ENCODE measurements at places on chromosomes 4 and X. TPM values are rescaled to one million over a fixed set of nuclear protein-coding genes. Genes with fewer than 3 reads are reported as not detected.

WDFY3 gene
- 110 TPM for total RNA-seq

RIPPLY1 gene
- not detected for total RNA-seq

MOB1B gene
- 13.6 TPM for total RNA-seq

KLHL13 gene
- total RNA-seq = 8.9 TPM

SMAD1 gene
- total RNA-seq = 34.3 TPM

SPACA5 gene
- total RNA-seq = not detected

SPATA4 gene
- 0.68 TPM for total RNA-seq

NPY2R gene
- total RNA-seq = 2.6 TPM

DNA sequence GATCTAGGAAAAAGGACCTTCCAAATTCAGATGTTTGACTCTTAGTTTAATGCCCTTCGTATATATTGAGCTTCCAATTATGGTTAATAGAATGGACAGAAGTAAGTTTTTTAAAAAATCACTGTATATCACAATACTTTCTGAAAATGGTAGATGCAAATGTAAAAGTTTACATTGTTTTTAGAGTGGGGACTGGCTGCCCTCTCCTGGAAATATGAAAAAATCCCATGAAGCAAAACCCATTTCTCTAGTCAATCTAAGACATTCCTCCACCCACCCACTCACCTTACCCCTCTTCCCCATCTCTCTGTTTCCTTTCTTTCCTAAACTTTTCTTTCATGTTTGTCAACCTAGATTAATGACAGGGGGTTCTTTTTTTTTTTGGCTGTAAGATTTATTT lies 134.5 kb downstream of the ARHGAP6 start:
- no peak overlapping the region for H3K27ac ChIP-seq
- no peaks in the 10 kb centered on the region for H3K27me3 ChIP-seq
- H3K36me3 ChIP-seq = no peaks in the 10 kb centered on the region
- H3K4me3 ChIP-seq = no peak overlapping the region
- peak; percentile 4 for DNase-seq

DNA sequence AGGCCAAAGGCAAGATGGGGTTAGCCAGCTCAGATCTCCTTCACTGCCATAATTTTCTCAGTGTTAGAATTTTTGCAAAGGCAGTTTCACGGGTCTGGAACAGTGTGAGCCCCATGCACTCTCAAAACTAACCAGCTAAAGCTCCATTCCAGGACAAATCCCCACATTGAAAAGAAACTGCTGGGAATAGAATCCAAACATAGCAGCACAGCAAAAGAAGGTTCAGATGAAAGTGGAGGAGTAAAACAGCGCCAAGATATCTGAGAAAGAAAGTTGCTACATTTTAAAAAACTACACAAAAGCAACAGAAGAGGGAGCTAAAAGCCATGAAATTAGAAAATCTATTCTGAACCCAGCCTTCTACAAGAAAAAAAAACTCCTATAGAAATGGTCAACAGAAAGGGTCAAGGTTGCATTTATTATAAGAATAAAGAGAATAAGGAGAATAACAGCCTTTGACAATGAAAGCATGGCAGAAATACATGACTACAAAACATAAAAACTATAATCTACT lies 39.6 kb upstream of the SLC7A3 start:
- no peaks in the 10 kb centered on the region for H3K36me3 ChIP-seq
- no peak overlapping the region for H3K4me3 ChIP-seq
- no peaks in the 10 kb centered on the region for H3K4me1 ChIP-seq
- no peaks in the 10 kb centered on the region for H3K27me3 ChIP-seq

DNA sequence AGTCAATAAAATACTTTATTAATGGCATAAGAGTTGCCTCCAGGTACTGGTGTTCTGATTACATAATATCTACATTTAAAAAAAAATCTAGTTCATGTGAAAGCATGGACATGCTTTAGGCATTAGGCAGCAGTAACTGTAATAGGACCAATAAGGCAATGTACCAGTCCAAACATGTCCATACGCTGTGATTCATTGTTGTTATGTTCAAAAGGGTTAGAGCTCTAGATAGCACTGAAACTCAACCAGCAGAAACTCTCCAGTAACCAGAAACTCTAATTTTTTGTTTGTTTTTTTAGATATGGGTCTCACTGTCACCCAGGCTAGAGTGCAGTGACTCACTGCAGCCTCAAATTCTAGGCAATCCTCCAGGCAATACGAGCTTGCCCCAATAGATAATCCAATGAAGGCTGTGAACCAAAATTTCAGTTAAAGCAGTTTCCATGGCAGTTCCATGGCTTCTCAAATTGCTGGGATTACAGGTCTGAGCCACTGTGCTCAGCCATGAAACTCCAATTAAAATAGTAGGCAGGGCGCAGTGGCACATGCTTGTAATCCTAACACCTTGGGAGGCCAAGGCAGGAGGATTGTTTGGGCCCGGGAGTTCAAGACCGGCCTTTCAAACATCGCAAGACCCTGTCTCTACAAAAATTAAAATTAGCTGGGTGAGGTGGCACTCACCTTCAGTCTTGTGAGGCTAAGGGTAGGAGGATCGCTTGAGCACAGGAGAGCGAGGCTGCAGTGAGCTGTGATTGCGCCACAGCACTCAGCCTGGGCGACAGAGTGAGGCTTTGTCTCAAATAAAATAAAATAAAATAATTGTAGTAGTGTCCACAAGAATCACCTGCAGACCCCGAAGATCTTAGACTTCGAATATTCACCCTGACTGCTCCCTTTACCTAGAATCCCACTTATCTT lies 36.3 kb downstream of the MGARP start:
- no peaks in the 10 kb centered on the region for H3K36me3 ChIP-seq
- H3K4me1 ChIP-seq = no peaks in the 10 kb centered on the region
- peak overlapping the region; percentile 59 for H3K27ac ChIP-seq
- H3K4me3 ChIP-seq = no peak overlapping the region
- no peaks in the 10 kb centered on the region for H3K27me3 ChIP-seq
- DNase-seq = peak; percentile 36

GRCh38 chr4:152609481-152609880 lies 70.3 kb downstream of the TMEM154 start:
- H3K4me3 ChIP-seq = no peak overlapping the region
- no peaks in the 10 kb centered on the region for H3K27me3 ChIP-seq
- DNase-seq = no peak
- no peak overlapping the region for H3K27ac ChIP-seq
- H3K4me1 ChIP-seq = no peaks in the 10 kb centered on the region

DNA sequence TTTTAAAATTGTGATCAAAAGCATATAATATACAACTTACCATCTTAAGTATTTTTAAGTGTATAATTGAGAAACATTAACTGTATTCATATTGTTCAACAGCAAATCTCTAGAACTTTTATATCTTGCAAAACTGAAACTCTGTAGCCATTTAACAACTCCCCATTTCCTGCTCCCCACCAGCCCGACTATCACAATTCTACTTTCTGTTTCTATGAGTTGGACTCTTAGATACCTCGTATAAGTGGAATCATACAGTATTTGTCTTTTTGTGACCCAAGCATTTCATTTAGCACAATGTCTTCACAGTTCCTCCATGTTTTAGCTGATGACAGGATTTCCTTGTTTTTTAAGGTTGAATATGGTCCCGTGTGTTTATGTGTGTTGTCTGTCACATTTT lies 106.0 kb downstream of the LRBA start:
- no peaks in the 10 kb centered on the region for H3K36me3 ChIP-seq
- H3K4me3 ChIP-seq = no peak overlapping the region
- H3K4me1 ChIP-seq = no peaks in the 10 kb centered on the region
- H3K27me3 ChIP-seq = no peaks in the 10 kb centered on the region
- DNase-seq = no peak
- H3K27ac ChIP-seq = no peak overlapping the region

DNA sequence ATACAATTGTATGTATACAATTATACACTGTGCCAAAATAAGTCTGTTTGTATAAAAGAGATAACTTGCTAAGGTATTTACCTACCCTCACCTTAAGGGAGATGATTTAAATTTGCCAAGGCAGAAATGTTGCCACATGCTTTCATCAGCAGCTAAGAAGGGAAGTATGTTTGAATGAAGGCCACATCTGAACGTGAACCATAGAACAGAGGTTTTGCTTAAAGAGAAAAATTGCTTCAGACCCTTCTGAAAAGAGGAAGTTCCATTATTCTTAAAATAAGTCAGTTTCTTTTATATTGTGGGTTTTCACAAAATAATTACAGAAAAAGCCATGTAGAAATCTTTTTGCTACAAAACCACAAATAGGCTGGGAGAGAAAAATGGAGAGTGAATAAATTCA lies 621.5 kb upstream of the HTR2C start:
- H3K4me1 ChIP-seq = no peaks in the 10 kb centered on the region
- no peak overlapping the region for H3K4me3 ChIP-seq
- H3K27me3 ChIP-seq = no peaks in the 10 kb centered on the region

- no peak overlapping the region for H3K4me3 ChIP-seq
- H3K4me1 ChIP-seq = peaks cover 21% of the 10 kb centered on the region
- no peaks in the 10 kb centered on the region for H3K36me3 ChIP-seq
- H3K27me3 ChIP-seq = no peaks in the 10 kb centered on the region
- H3K27ac ChIP-seq = no peak overlapping the region
These were observed 2.4 kb upstream of the TADA2B start for GRCh38 chr4:7040765-7041164.

DNA sequence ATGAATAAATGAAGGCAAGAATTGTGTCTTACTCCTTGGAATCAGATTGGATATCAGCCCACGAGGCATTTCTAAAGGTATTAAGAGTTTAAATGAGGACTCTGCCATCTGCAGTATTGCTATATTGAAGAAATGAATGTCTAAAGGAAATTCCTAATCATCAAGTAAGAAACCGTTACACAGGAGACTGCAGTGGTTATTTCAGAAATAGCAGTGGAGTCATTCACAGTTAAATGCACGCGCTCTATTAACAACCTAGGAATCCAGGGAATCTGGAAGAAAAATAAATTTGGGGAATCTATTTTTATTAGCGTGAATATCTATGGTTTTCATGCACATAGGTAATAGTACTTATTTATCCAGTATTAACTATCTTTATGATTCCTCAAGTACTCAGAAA lies 334.2 kb downstream of the TENM3 start:
- no peak overlapping the region for H3K4me3 ChIP-seq
- no peak overlapping the region for H3K27ac ChIP-seq
- H3K4me1 ChIP-seq = no peaks in the 10 kb centered on the region
- no peaks in the 10 kb centered on the region for H3K36me3 ChIP-seq

GRCh38 chr4:19739101-19739651 lies 512.5 kb upstream of the SLIT2 start:
- no peak overlapping the region for H3K4me3 ChIP-seq
- H3K27ac ChIP-seq = no peak overlapping the region
- H3K27me3 ChIP-seq = no peaks in the 10 kb centered on the region
- H3K36me3 ChIP-seq = no peaks in the 10 kb centered on the region
- peak; percentile 11 for DNase-seq

GRCh38 chr4:49000806-49001205 lies 14.7 kb downstream of the CWH43 start:
- peaks cover 4% of the 10 kb centered on the region for H3K4me1 ChIP-seq
- no peak overlapping the region for H3K4me3 ChIP-seq
- no peaks in the 10 kb centered on the region for H3K36me3 ChIP-seq

GRCh38 chr4:32025851-32026459 lies 1305.8 kb downstream of the PCDH7 start:
- no peaks in the 10 kb centered on the region for H3K27me3 ChIP-seq
- H3K4me1 ChIP-seq = no peaks in the 10 kb centered on the region
- no peaks in the 10 kb centered on the region for H3K36me3 ChIP-seq
- no peak overlapping the region for H3K4me3 ChIP-seq

- no peak overlapping the region for H3K27ac ChIP-seq
- no peaks in the 10 kb centered on the region for H3K27me3 ChIP-seq
- no peak overlapping the region for H3K4me3 ChIP-seq
These were observed 34.5 kb upstream of the TLL1 start for GRCh38 chr4:165838575-165838974.

- DNase-seq = no peak
- no peak overlapping the region for H3K4me3 ChIP-seq
- no peaks in the 10 kb centered on the region for H3K36me3 ChIP-seq
- H3K4me1 ChIP-seq = no peaks in the 10 kb centered on the region
- no peak overlapping the region for H3K27ac ChIP-seq
- no peaks in the 10 kb centered on the region for H3K27me3 ChIP-seq
These were observed 21.6 kb downstream of the CFAP97 start for GRCh38 chr4:185182239-185182638.

- no peak overlapping the region for H3K4me3 ChIP-seq
- no peak overlapping the region for H3K27ac ChIP-seq
- DNase-seq = no peak
- H3K4me1 ChIP-seq = no peaks in the 10 kb centered on the region
- no peaks in the 10 kb centered on the region for H3K36me3 ChIP-seq
These were observed 1361.9 kb upstream of the ADGRL3 start for GRCh38 chr4:59838236-59838635.

DNA sequence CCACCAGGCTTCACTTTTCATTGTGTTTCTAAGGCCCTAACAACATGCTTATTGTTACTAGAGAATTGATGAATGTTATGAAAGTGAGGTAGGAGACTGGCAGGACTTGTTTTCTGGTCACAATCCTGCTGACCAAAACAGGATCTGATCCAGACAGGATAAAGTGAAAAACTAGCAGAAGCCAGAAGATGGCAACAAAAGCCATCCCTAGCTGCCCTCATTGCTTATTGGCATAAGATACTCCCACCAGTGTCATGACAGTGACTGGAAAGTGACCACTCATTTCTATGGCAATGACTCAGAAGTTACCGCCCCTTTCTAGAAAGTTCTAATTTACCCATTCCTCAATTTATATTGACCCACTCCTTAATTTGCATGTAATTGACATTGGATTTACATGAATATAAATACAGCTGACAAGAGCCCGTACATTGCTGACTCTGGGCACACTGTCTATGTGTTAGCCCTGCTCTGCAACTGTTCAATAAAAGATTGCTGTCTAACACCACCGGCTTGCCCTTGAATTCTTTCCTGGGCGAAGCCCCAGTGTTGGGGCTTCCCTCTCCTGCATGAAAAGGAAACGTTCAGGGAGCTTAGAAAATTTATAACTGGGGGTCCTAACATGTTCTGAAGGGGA lies 30.0 kb upstream of the FGG start:
- DNase-seq = no peak
- H3K27me3 ChIP-seq = no peaks in the 10 kb centered on the region
- H3K36me3 ChIP-seq = no peaks in the 10 kb centered on the region
- H3K4me3 ChIP-seq = no peak overlapping the region

GRCh38 chrX:38991656-38992440 lies 190.6 kb downstream of the MID1IP1 start:
- H3K27ac ChIP-seq = no peak overlapping the region
- no peaks in the 10 kb centered on the region for H3K4me1 ChIP-seq
- H3K27me3 ChIP-seq = no peaks in the 10 kb centered on the region
- no peak overlapping the region for H3K4me3 ChIP-seq
- H3K36me3 ChIP-seq = no peaks in the 10 kb centered on the region

- H3K4me1 ChIP-seq = no peaks in the 10 kb centered on the region
- no peak for DNase-seq
- no peaks in the 10 kb centered on the region for H3K36me3 ChIP-seq
- H3K4me3 ChIP-seq = no peak overlapping the region
These were observed 261.9 kb downstream of the CBLL2 start for GRCh38 chrX:22534643-22535042.

DNA sequence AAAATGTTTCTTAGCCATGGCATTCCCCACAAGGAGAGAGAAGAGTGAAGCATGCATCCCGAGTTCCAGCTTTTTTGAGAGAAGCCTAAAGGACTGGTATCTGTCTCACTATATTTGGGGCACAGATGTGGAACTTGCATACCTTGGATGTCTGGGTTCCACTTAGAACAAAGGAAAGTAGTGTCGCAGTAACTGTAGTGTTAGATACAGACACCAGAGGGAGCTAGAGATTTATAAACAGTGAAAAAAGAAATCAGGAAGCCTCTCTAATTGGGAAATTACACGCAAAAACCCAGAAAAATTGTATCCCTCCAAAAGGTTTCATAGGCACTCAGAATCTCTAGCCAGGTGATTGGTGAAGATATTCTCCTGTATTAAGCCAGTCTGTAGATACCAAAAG lies 34.4 kb downstream of the AGTR2 start:
- no peaks in the 10 kb centered on the region for H3K27me3 ChIP-seq
- peak; percentile 3 for DNase-seq
- no peaks in the 10 kb centered on the region for H3K36me3 ChIP-seq
- H3K27ac ChIP-seq = no peak overlapping the region

All from prostate gland (tissue), 2 donors.